ENCODE measurements at places on chromosomes 12 and 14.

DNA sequence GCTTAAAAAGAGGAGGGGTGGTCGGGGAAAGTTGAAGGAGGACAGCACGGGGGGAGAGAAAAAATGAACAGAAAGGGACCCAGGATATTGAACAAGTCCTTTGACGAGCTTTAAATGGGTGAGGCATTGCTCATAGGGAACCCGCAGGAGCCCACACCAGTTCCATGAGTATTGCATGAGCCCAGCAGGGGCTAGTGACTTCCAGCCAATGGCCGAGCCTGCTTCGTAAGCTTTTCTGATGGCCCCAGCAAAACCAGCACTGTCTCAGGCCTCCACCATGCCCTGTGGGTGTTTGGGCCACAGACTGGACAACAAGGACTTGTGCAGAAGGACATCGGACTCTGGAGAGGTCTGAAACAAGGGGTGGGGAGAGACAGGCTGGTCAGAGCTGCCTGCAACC, 109.5 kb downstream of the ZFP36L1 start:
- DNase-seq, result no peak

GRCh38 chr14:89955022-89955744, 544 bp upstream of the TDP1 start:
- no peak for DNase-seq

GRCh38 chr12:20403230-20403629, 34.9 kb downstream of the PDE3A start:
- DNase-seq, result no peak

- no peak for DNase-seq
These were observed 66.1 kb downstream of the CCDC88C start for GRCh38 chr14:91351512-91351862.

- DNase-seq, result no peak
These were observed 313.5 kb upstream of the KITLG start for GRCh38 chr12:88893801-88894200.

All from stimulated activated CD8-positive, alpha-beta memory T cell treated with anti-CD3 and anti-CD28 coated beads, Interleukin-2, amount 100 ng/mL, for 1 hour (primary cell).